ENCODE measurements at places on chromosomes 4 and X. TPM values are rescaled to one million over a fixed set of nuclear protein-coding genes. Genes with fewer than 3 reads are reported as not detected.
A peak's percentile ranks its signal among the peaks of the same experiment; 100 is the strongest.

GRCh38 chr4:8394061-8394519 is 46.4 kb downstream of the ACOX3 start:
- H3K36me3 ChIP-seq: peaks cover 3% of the 10 kb centered on the region
- H3K27ac ChIP-seq: peak overlapping the region; percentile 49
- H3K4me1 ChIP-seq: no peaks in the 10 kb centered on the region
- no peaks in the 10 kb centered on the region for H3K27me3 ChIP-seq
- no peak overlapping the region for H3K4me3 ChIP-seq

- H3K27ac ChIP-seq: no peak overlapping the region
- no peak overlapping the region for H3K4me3 ChIP-seq
These were observed 156.7 kb downstream of the ATP10D start for GRCh38 chr4:47641755-47642154.

DNA sequence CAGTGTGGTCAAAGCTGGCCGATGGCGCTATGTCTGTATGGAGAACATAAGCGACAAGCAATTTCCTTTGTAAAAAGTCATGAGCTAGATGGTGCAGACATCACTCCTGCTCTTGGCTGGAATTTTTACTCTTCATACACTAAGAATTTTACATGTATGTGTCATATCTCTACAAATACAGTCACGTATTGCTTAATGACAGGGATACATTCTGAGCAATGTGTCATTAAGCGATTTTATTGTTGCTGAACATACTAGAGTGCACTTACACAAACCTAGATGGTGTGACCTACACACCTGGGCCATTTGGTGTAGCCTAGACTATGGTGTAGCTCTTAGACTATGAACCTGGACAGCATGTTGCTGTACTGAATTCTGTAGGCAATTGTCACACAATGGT is 185.4 kb downstream of the SOWAHB start:
- no peak for DNase-seq
- H3K27me3 ChIP-seq: no peaks in the 10 kb centered on the region
- H3K4me3 ChIP-seq: no peak overlapping the region
- H3K36me3 ChIP-seq: no peaks in the 10 kb centered on the region

Gene RIBC1
- total RNA-seq: 2.0 TPM

DNA sequence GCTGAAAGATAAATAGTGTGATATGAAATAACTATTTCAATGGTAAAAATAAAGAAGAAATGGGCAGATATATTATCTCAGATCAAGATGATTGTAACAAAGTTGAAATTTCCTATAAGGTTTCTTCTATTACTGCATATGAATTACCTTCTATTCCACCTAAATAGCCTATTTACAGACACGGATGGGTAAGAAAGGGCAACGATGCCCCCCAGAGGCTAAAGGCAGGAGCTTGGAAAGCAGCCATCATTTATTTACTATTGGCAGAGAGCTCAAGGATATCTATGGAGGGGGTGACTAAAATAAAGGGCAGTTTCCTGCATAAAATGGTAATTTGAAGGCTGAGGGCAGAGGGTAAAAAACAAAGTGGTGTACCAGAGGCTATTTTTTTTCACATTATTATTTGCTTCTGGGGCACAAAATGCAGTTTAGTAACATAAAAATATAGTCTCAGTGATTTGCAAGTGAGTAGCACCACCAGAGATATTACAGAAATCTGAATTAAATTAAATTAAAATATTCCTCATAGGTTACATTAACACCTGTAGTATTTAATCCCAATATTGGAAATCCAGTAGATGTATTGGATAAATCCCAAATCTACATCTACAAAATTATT is 123.1 kb downstream of the BTC start:
- no peak overlapping the region for H3K4me3 ChIP-seq
- DNase-seq: no peak
- H3K27ac ChIP-seq: no peak overlapping the region
- no peaks in the 10 kb centered on the region for H3K4me1 ChIP-seq
- no peaks in the 10 kb centered on the region for H3K27me3 ChIP-seq

- DNase-seq: no peak
- H3K4me1 ChIP-seq: no peaks in the 10 kb centered on the region
- no peaks in the 10 kb centered on the region for H3K36me3 ChIP-seq
- no peaks in the 10 kb centered on the region for H3K27me3 ChIP-seq
These were observed 10.0 kb downstream of the SULT1E1 start for GRCh38 chr4:69849969-69850368.

Gene CYBB
- total RNA-seq: 23.5 TPM

DNA sequence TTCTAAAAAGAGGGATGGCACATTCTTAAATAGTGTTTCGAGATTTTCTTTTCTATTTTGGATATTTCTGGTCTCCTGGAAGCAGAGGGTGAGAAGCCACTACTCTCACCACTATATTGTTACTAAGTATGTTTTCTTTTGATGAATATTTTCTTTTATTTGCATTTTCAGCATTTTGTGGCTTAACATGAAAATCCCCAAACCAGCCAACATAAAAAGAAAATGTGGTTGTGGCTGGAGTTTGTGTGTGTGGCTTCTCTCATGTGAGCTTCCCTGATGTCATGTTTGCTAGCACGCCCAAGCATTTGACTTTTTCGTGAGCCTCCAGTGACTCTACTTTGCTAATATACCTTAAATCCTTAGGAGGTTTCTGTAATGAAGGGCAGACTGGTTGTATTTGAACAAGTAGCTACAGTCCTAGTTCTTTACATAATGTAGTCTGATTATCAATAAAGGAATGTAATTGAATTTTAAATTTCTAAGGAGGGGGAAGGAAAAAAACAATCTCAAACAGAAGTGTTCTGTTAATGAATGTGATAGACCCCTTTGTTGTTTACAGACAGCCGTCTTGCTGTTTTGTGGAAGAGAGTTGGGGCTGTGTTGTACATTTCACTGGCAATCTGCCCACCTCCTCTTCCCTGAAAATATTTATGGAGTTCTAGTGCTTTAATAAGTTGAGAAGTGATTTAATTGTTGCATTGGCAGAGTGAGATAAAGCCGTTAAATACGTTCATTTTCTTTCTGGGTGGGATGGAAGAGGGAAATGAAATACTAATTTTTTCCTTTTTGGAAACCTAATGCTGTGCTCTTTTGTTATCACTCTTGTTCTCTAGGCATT is 114.6 kb downstream of the ARHGAP10 start:
- no peak for DNase-seq
- H3K27me3 ChIP-seq: no peaks in the 10 kb centered on the region

Gene FAM236B
- total RNA-seq: not detected

Gene GYPB
- not detected for total RNA-seq

- H3K27me3 ChIP-seq: peaks cover 4% of the 10 kb centered on the region
- no peaks in the 10 kb centered on the region for H3K4me1 ChIP-seq
- H3K27ac ChIP-seq: no peak overlapping the region
- no peak overlapping the region for H3K4me3 ChIP-seq
These were observed 211.7 kb upstream of the AGTR2 start for GRCh38 chrX:115958687-115959359.

GRCh38 chr4:1349359-1350168 is 2.6 kb downstream of the UVSSA start:
- H3K27ac ChIP-seq: peak overlapping the region; percentile 99
- no peaks in the 10 kb centered on the region for H3K27me3 ChIP-seq
- H3K36me3 ChIP-seq: no peaks in the 10 kb centered on the region
- DNase-seq: no peak
- peaks cover 3% of the 10 kb centered on the region for H3K4me1 ChIP-seq

DNA sequence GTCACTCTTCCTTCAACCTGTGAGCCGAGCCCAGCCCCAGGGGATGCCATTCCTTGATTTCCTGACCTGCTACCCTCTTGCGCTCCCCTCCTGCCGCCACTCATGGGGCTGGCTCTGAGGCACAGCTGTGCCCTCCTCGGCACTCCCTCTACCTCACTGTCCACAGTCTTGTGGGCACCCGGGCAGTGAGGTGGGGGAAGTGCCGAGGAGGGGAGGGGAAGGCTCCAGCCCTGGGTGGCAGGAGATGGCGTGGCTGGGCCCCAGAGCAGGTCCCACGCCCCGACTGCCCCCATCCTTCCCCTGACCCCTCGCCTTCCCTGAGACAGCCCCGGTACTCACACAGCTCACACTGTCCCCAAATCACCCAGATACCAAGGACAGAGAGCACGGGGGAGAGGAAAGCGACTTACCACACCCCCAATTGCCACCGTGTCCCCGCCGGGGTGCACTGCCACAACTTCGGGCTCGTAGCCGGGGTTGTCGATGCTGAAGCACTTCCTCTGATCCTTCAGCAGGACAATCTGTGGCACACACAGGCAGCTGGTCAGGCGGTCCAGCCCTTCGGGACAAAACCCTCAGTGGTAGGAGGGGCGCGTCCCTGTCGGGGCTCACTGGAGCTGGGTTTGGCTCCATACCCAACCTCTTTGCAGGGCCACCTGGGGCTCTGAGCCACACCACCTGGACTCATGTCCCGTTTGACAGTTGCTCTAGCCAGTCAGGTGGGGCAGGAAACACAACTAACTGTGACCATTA is 37.9 kb downstream of the WDR1 start:
- no peaks in the 10 kb centered on the region for H3K27me3 ChIP-seq
- H3K4me1 ChIP-seq: peaks cover 3% of the 10 kb centered on the region
- peaks cover 23% of the 10 kb centered on the region for H3K36me3 ChIP-seq
- DNase-seq: no peak
- H3K4me3 ChIP-seq: no peak overlapping the region

DNA sequence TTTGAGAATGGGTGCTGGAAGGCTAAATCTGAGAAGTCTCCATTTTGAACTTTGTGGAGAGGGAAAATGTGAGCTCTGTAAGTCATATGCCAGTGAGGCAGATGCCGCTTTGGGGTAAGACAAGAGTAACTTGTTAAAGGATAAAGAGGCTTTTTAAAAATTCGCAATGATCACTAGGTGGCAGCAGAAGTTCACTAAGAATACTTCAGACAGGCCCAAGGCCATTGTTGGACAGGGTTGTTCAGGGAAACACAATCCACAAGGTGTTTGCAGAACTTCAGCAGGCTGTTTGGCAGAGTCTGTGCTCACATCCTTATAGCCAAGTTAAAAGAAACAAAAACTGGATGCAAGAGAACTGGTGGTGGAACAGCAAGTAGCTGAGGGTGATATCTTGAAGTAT is 13.7 kb upstream of the PIGA start:
- peak; percentile 52 for DNase-seq
- no peaks in the 10 kb centered on the region for H3K4me1 ChIP-seq
- no peak overlapping the region for H3K4me3 ChIP-seq

DNA sequence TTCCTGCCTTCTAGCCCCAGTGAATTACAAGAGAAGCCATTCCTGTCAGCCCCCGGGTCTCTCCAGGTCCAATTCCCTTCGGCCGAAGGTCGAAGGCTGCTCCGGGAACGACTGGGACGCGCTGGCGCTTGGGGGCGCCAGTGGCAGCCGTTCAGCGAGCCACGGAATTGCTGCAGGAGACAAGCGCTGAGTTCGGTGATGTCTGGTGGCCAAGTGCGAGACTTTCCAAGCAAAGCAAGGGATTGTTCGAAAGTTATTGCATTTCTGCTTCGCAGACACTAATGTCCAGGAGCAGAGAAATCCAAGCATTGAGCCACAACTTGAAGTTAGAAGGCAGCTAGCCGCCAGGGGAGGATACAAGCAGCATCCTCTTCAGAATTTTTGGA is 1.1 kb upstream of the DKK2 start:
- no peak overlapping the region for H3K27ac ChIP-seq
- peak overlapping the region; percentile 47 for H3K4me3 ChIP-seq
- H3K36me3 ChIP-seq: no peaks in the 10 kb centered on the region
- H3K4me1 ChIP-seq: peaks cover 2% of the 10 kb centered on the region

GRCh38 chr4:4268776-4269175 is 20.8 kb upstream of the TMEM128 start:
- no peaks in the 10 kb centered on the region for H3K36me3 ChIP-seq
- H3K27me3 ChIP-seq: no peaks in the 10 kb centered on the region
- no peak overlapping the region for H3K27ac ChIP-seq
- no peaks in the 10 kb centered on the region for H3K4me1 ChIP-seq

Gene PNMA3
- total RNA-seq: not detected

DNA sequence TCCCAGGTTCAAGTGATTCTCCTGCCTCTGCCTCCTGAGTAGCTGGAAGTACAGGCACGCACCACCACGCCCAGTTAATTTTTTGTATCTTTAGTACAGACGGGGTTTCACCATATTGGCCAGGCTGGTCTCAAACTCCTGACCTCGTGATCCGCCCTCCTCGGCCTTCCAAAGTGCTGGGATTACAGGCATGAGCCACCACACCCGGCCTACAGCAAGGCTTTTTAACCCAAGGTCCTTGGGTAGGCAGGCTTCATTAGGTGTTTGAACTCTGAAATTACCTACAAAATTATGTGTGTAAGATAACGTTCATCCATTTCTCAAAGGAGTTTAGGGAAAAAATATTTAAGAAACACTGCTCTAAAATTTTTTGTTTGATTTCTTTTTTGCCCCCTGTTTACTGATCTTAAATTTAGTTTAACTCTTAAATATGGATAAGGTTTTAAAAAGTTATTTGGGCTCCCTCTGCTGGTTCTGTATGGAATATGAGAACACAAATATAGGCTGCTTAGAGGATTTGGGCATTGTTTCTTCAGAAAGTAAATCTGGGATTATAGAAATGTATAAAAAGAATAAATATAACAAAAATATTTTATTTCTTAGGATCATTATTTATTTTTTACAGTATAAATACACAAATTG is 92.8 kb downstream of the CBR4 start:
- no peak for DNase-seq
- no peaks in the 10 kb centered on the region for H3K36me3 ChIP-seq
- no peaks in the 10 kb centered on the region for H3K4me1 ChIP-seq
- H3K4me3 ChIP-seq: no peak overlapping the region
- no peak overlapping the region for H3K27ac ChIP-seq
- H3K27me3 ChIP-seq: no peaks in the 10 kb centered on the region
